Activated CD4-positive, alpha-beta T cell treated with anti-CD3 and anti-CD28 coated beads for 36 hours (primary cell): ENCODE measurements at places on chromosomes 7 and 10. TPM values are rescaled to one million over a fixed set of nuclear protein-coding genes. Genes with fewer than 3 reads are reported as not detected.

The TAS2R41 gene
- not detected for total RNA-seq

The WAPL gene
- total RNA-seq, result 43.2 TPM

DNA sequence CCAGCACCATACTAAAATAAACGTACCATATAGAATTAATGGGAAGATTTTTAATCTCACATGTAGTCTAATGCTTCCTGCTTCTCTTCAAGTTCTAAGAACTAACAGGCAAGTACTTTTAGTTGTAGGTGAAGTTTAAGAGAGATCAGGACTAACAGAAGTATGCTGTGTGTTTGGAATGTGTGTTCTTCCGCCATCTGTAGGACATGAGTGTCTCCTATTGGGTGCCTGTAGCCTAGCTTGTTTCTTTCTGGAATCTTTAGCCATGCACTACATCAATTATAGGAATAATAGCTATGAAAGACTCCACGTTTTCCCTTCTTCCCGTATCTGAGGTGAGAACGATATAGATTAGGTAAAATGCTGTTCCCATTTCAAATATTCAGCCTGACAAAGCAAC is 140.2 kb upstream of the AHR start:
- H3K27me3 ChIP-seq, result peaks cover 4% of the 10 kb centered on the region
- peaks cover 50% of the 10 kb centered on the region for H3K4me1 ChIP-seq
- H3K36me3 ChIP-seq, result peaks cover 10% of the 10 kb centered on the region
- no peak for DNase-seq
- H3K27ac ChIP-seq, result peak overlapping the region; percentile 15

DNA sequence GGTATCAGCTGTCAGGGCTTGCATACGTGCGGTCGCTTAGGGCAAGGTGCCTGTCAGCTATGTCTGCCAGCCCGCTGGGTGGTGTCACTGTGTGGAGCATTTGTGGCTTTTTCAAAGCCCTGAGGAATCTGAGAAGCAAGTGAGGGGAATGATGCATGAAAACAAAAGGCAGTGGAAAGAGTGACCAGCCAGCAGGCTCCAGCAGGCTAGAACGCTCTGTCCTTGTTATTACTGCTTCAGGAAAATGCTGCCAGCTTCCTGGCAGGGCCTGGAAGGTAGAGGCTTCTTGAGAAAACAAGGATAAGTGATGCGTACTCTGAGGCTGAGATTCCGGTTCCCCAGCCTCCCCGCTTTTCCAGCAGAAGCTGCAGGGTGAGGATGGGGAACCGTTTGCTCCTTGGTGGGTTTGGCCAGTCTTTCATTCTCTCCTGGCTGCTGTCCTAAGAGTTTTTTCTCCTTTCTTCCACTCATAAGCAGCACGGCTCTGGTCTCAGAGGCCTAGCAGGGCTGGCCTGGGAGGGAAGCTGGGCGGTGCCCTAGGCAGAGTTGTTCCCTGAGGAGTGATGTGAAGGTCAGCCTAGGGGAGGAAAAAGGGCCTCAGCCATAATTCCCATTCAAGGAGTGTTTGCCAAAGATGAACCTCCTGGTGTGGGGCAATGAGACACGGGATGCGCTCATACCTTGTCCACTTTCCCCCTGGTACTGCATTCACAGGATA is 42.8 kb upstream of the MKLN1 start:
- no peak for DNase-seq
- H3K27ac ChIP-seq, result no peak overlapping the region
- no peaks in the 10 kb centered on the region for H3K27me3 ChIP-seq

GRCh38 chr10:110779489-110779888 is 92.2 kb upstream of the PDCD4 start:
- peaks cover 78% of the 10 kb centered on the region for H3K4me1 ChIP-seq
- peak; percentile 72 for DNase-seq
- H3K27me3 ChIP-seq, result no peaks in the 10 kb centered on the region
- H3K27ac ChIP-seq, result peak overlapping the region; percentile 17
- peaks cover 2% of the 10 kb centered on the region for H3K36me3 ChIP-seq
- H3K4me3 ChIP-seq, result no peak overlapping the region

- no peak for DNase-seq
- H3K27ac ChIP-seq, result no peak overlapping the region
- no peak overlapping the region for H3K4me3 ChIP-seq
- no peaks in the 10 kb centered on the region for H3K36me3 ChIP-seq
- peaks cover 14% of the 10 kb centered on the region for H3K4me1 ChIP-seq
- peaks cover 5% of the 10 kb centered on the region for H3K27me3 ChIP-seq
Observed at GRCh38 chr7:87225696-87226095, 6.2 kb upstream of the TMEM243 start.

DNA sequence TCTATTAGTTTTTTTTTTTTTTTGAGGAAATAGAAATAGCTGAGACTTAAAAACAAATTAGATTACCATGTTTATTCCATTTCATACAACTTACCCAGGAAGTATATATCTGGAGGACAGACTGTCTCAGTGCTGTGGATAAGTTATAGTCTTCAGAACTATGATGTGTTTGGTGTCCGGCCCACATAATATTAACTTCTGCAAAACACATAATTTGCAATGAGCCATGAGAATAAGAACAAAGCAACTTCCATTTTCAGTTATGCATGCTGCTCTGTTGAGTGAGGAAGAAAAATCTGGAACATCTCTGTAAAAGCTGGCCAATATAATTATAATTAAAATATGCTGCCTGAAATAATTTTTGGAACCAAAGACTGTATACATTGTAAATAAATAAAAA is 130.9 kb downstream of the AGMO start:
- H3K27me3 ChIP-seq, result no peaks in the 10 kb centered on the region
- no peak overlapping the region for H3K27ac ChIP-seq
- no peak for DNase-seq
- H3K4me3 ChIP-seq, result no peak overlapping the region

GRCh38 chr10:49107111-49107886 is 8.0 kb downstream of the VSTM4 start:
- peaks cover 5% of the 10 kb centered on the region for H3K4me1 ChIP-seq
- peaks cover 5% of the 10 kb centered on the region for H3K27me3 ChIP-seq
- no peak overlapping the region for H3K4me3 ChIP-seq
- no peaks in the 10 kb centered on the region for H3K36me3 ChIP-seq
- H3K27ac ChIP-seq, result no peak overlapping the region
- DNase-seq, result no peak

DNA sequence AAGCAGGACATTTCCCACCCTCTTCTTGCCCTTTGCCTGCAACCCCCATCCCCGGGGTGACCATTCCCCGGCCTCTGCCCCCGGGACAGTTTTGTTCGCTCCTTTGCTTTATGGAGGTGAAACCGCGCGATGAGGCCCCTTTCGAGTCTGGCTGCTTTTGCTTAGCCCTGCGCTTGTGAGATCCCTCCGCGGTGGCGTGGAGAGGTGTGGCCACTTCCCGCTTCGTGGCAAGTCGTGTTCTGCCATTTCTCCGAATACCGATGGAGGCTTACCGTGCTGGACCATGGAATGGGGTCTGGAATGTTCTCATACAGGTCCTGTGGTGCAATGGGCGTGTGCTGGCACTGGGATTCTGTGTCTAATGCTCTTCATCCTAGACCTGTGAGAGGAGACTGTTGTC is 106.7 kb downstream of the LHPP start:
- H3K4me1 ChIP-seq, result no peaks in the 10 kb centered on the region
- H3K36me3 ChIP-seq, result no peaks in the 10 kb centered on the region
- no peak overlapping the region for H3K27ac ChIP-seq
- no peaks in the 10 kb centered on the region for H3K27me3 ChIP-seq
- H3K4me3 ChIP-seq, result no peak overlapping the region

GRCh38 chr10:33676606-33677339 is 342.3 kb upstream of the NRP1 start:
- H3K4me1 ChIP-seq, result no peaks in the 10 kb centered on the region
- H3K27me3 ChIP-seq, result peaks cover 2% of the 10 kb centered on the region
- no peaks in the 10 kb centered on the region for H3K36me3 ChIP-seq
- DNase-seq, result no peak

GRCh38 chr7:43531700-43532099 is 51.2 kb upstream of the STK17A start:
- H3K27ac ChIP-seq, result no peak overlapping the region
- no peaks in the 10 kb centered on the region for H3K27me3 ChIP-seq
- no peaks in the 10 kb centered on the region for H3K4me1 ChIP-seq
- no peak overlapping the region for H3K4me3 ChIP-seq
- no peaks in the 10 kb centered on the region for H3K36me3 ChIP-seq
- no peak for DNase-seq

DNA sequence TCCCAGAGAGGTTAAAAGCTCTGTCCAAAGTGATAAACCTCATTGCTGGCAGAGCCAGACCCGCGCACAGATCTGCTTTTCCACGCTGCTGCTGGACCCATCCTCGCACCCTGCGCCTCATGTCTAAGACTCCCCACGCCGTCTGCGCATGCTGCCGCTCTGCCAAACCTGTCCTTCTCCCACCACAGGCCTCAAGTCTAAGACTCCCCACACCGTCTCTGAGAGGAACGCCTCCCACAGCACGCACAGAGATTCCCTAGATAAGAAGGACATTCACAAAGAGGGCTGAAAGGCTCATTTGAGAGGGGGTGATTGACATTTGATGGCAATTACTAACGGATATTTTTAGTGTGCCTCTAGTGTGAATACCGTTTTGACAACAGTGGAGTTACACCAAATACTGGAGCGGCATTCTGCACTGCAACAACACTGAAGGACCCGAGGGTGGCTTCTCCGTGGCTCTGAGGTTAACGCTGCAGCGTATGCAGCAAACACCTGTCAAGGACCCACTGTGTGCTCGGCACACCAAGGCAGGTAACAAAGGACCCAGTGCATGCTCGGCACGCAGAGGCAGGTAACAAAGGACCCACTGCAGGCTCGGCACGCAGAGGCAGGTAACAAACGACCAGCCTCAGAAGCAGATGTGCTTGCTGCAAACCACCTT is 231.4 kb downstream of the DNAJB6 start:
- H3K4me3 ChIP-seq, result peak overlapping the region; percentile 63
- H3K27me3 ChIP-seq, result no peaks in the 10 kb centered on the region
- H3K4me1 ChIP-seq, result peaks cover 27% of the 10 kb centered on the region
- peak overlapping the region; percentile 8 for H3K27ac ChIP-seq
- no peak for DNase-seq
- no peaks in the 10 kb centered on the region for H3K36me3 ChIP-seq

- DNase-seq, result no peak
- peaks cover 85% of the 10 kb centered on the region for H3K36me3 ChIP-seq
- no peaks in the 10 kb centered on the region for H3K27me3 ChIP-seq
- H3K4me1 ChIP-seq, result peaks cover 95% of the 10 kb centered on the region
Observed at GRCh38 chr7:130917669-130918128, 183.7 kb upstream of the KLF14 start.

DNA sequence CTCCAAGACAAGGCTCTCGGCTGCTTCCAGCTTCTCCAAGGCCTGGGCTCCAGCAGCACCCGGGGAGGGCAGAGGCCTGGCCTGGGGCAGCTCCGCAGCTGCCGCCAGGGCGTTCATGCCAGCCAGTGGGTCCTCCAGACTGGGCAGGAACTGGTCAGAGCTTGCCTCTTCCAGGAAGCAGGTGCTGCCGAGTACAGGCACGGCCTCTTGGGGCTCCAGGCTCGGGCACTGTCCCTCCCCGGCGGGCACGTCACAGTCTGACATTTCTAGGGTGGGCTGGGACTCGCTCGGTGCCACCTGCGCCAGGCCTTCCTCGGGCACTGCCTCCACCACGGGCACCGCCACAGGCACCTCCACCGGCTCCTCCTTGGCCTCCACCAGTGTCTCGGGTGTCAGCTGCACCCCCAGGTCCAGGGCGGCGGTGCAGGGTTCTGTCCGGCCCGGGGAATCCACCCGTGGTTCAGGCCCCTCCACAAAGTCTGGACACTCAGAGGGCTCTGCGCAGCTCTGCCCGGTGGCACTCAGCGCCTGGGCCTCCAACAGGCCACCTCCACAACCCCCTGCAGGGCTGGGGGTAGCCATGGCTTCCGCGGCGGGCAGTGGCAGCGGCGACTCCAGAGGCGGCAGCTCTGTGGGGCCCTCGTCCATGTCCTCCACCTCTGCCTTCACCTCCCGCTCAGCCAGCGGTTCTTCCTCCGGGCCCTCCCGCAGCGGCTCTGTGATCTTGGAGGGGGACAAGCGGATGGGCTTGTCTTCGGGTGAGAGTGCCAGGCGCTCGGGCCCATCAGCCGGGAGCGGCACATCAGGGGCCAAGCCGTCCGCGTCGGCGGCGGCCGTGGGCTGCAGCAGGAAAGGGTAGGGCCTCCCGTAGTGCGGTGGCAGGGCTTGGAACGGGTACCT is 52.9 kb downstream of the TNRC18 start:
- H3K4me1 ChIP-seq, result peaks cover 2% of the 10 kb centered on the region
- peaks cover 21% of the 10 kb centered on the region for H3K36me3 ChIP-seq
- H3K27ac ChIP-seq, result no peak overlapping the region
- H3K27me3 ChIP-seq, result no peaks in the 10 kb centered on the region
- DNase-seq, result no peak
- no peak overlapping the region for H3K4me3 ChIP-seq
